ENCODE measurements at places on chromosomes 13 and 19.

DNA sequence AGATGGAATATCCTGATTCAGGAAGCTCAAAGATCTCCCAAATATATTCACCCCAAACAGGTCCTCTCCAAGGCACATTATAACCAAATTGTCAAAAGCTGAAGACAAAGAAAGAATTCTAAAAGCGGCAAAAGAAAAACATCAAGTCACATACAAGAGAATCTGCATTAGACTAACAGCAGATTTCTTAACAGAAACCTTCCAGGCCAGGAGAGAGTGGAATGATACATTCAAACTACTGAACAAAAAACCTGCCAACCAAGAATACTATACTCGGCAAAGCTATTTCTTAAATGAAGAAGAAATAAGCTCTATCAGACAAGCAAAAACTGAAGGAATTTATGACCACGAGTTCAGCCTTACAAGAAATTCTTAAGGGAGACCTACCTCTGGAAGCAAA, 120.6 kb upstream of the WASF3 start:
- no peak for DNase-seq

DNA sequence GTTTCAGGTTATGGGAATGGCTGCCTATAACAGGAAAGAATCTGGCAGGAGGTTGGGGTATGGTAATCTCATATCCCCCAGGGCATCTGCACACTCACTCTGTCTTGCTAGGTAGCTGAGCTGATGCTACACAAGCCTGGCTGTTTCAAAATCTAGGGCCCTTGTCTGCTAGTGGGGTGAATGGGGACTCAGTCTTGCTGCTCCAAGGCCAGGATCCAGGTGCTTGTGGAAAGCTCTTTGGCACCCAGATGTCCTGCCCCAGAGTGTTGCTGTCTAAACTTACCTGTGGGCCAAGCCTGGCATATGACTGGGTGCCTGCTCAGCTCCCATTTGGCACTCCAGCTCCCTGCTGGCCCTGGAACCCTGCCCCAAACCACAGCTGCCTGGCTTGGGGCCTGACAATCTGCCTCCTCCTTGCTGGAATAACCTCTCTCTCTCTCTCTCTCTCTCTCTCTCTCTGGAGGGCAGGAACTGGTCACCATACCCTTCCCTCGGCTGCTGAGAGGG, 158.1 kb upstream of the TSC22D1 start:
- no peak for DNase-seq

DNA sequence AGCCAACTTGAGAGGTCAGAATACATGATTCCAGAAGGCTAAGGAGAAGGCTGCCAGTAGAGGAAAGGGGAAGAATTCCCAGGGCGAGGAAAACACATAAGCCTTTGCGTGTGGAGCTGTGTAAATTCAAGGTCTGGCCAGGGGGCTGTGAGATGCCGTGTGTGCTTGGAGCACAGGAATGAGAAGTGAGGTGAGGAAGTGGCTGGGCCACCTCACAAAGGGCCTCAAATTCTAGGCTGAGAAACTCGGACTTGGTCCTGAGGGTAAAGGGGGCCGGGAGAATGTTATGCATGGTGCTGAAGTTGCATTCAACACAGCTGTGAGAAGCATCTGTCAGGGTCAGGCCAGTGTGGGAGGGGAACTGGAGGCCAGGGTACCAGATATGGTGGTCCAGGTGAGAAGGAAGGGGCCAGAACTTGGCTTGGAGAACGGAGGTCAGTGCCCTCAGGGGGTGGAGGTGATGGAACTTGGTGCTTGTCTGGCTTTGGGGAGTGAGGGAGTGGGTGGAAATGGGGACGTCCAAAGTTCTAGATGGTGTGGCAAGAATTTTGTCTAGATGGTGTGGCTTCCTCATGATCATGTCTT, 4.9 kb upstream of the ZNF580 start:
- no peak for DNase-seq

DNA sequence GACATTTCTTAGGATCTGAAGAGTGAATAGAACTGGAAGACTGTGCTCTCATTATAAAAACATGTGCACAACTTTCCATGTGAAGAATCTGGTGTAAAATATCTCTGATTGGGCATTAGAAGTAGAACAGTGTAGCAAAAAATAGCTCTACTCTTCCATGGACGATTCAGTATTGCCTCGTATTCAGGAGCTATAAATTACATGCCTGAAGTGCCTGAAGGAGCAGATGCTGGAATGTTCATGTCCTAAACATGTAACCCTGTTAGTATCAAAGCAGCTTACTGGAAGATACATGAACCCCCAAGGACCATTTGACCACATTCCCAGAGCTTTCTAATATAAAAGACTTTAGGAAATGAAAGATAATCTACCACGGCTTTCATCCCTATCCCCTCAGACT, 528.9 kb downstream of the DACH1 start:
- DNase-seq, result no peak

DNA sequence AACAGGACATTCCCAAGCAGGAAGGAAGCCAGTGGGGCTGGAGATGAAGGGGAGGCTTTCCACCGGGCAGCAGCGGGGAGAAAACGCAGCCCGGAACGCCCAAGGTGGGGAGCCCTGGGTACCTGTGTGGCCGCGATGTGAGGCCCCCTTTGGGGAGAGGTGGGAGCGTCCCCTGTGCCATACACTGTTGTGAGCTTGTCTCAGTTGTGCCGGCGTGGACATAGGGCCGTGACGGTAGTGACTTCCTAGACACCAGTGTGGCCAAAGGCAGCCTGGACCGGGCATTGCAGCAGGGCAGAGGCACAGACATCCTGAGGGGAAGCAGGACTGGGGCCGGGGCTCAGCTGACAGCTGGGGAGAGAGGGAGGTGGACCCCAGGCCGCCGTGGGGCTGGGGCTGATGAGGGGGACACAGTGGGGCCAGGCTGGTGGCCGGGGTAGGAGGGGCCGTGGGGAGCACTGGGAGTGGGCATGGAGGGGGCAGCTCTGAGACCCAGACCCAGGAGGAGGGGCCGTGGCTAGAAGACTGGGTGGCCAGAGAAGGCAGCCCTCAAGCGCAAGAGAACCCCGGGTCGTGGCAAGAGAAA, 38.5 kb upstream of the TFDP1 start:
- DNase-seq, result no peak

DNA sequence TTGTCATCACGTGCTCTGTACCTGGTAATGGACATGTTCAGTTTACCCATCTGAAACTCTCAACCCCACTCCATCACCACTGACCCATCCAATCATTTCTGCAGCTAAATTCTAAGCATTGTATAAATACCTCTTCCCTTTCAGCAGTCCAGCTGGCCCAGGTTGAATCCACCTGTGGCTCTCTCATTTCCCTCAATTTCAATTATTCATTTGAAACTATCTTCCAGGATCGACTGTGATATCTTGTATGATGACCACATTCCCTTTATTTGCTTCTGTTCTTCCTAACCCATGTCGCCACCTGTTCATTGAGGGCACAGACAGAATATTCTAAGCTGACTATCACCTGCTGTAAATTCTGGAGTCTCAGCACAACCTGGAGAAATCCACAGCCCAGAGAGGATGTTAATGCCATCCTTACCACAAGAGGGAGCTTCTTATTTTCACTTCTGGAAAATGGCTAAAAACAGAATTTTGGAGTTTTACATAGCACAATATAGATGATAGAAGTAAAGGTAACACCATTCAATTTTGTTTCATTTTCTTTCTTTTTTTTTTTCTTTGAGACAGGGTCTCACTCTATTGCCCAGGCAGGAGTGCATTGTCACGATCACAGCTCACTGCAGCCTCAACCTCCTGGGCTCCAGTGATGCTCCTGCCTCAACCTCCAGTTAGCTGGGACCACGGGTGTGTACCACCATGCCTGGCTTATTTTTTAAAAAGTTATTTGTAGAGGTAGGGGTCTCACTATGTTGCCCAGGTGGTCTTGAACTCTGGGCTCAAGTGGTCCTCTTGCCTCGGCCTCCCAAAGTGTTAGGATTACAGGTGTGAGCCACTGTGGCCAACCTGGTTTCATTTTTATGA, 38.6 kb downstream of the ZNF823 start:
- DNase-seq, result no peak

- DNase-seq, result peak; percentile 61
These were observed 14.7 kb upstream of the GRAMD1A start for GRCh38 chr19:34985249-34986022.

DNA sequence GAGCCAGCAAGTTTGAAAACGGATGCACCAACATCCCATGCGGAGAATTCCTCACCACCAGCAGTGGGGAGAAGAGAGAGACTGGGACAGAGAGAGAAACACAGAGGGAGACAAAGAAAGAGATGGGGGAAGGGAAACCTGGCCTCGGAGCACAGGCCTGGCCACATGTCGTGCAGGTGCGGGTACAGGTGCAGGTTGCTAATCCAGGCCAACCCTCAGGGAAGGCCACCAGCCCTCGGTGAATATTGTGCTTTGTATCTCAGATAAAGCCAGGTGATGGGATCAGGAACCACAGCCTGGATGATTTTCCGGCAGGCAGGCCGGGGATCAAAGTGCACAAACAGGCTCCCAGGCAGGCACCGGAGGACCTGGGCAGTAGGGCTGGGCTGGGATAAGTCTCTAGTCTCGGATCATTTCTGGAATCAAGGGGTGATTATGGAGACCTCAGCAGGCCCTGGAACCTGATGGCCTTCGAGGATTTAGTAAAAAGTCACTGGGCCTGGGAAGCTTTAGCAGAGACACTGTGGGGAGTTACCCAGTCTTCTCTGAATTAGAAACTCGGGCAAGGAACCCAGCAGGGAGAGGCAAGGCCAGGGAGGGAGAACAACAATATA, 3.7 kb downstream of the GAS6 start:
- DNase-seq, result no peak

- DNase-seq, result no peak
These were observed 98.0 kb downstream of the GADD45B start for GRCh38 chr19:2573916-2574315.

DNA sequence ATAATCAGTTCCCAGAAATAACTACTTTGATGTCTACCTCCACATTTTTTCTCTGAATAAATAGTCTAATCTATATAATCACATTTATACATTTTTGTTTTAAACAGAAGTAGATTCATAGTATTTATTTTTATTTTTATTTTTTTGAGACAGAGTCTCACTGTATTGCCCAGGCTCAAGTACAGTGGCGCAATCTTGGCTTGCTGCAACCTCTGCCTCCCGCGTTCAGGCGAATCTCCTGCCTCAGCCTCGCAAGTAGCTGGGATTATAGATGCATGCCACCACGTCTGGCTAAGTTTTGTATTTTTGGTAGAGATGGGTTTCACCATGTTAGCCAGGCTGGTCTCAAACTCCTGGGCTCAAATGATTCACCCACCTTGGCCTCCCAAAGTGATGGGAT, 16.7 kb downstream of the TM9SF2 start:
- no peak for DNase-seq

- DNase-seq, result no peak
These were observed 1277.1 kb upstream of the MIR17HG start for GRCh38 chr13:90070362-90070761.

- no peak for DNase-seq
These were observed 10.2 kb downstream of the ENOX1 start for GRCh38 chr13:43776501-43777079.

DNA sequence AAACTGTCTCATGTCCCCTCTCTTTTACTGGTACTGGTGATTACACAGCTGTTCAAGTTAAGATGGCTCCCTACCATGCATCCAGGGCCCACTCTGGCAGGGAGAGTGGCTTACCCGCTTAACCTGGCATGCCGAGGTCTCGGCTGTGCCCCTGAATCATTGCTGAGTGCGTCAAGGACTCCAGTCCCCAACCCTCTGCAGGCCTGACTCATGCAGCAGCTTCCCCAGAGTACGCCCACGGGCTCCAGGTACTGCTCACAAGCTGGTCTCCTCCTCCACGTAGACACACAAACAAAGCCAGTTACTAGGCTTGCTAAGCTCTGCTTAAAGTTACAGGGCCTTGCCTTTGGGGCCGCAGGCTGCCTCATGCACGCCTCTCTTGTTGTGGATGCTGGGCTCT, 447.4 kb downstream of the COG6 start:
- peak; percentile 44 for DNase-seq

- DNase-seq, result no peak
These were observed 571.1 kb upstream of the ARGLU1 start for GRCh38 chr13:107139006-107139405.

DNA sequence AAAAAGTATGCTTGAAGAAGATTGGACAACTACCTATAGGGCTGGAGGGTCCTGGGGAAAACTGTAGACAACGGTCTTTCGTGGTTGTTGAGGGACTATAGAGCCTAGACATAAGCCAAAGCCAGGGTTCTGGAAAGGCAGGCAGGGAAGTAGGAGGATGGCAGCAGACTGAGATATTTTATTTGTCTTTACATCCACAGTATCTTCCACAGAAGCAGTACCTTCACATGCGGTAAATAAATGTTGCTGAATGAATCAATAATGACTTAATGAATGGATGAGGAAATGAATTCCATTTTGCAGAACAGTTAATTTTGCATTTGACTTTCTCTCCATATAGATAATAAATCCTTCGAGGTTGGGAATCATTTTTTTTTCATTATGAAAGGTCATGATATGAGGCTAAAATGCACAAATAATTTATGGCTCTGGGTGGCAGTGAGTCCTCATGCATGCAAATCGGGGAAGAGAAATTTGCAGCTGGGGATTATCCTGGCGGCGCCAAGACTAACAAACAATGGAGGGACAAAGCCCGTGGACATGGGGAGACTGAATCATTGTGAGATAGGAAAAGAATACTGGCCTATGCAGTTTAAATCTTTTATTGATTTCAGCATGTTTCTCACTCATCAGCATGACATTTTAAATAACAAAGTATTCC, 102.0 kb downstream of the ERCC5 start:
- DNase-seq, result no peak

GRCh38 chr13:59024434-59024833, 1139.3 kb downstream of the DIAPH3 start:
- no peak for DNase-seq

DNA sequence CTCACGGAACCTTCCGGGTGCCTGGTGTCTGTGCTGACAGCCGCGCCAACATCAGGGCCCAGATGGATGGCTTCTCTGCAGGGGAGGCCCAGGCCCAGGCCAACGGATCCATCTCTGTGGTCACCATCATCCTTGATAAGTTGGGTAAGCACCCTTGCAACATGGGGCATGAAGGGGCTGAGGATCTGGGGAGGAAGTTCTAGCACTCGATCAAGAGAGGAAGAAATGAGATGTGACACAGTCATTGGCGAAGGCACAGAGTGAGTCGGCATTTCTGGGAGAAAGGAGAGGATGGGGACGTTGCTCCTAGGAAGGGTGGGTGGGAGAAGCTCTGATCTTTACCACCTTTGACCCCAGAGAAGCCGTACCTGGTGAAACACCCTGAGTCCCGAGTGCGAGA, 4.4 kb downstream of the CILP2 start:
- DNase-seq, result no peak

DNA sequence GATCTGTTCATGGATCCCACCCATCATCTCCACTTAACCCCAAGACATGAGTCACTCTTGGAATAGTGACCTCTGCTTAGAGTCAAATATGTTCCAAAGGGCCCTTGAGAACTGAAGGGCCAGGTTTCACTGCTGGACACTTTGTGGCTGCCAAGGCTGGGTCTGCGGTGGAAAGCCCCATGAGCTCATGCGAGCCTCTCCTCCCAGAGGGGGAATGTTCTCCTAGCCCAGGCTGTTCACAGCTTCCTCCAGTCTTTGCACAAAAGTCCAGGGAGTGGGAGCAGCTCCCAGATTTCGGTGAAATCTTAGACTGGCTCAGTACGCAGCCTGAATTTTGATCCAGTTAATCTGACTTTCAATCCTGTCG, 732 bp upstream of the DCLK1 start:
- DNase-seq, result no peak

- no peak for DNase-seq
These were observed 8.2 kb upstream of the ZNF611 start for GRCh38 chr19:52743091-52743490.
